ENCODE measurements at places on chromosomes 6 and 20.

GRCh38 chr6:85298553-85298952 is 151.3 kb upstream of the NT5E start:
- no peak for DNase-seq

DNA sequence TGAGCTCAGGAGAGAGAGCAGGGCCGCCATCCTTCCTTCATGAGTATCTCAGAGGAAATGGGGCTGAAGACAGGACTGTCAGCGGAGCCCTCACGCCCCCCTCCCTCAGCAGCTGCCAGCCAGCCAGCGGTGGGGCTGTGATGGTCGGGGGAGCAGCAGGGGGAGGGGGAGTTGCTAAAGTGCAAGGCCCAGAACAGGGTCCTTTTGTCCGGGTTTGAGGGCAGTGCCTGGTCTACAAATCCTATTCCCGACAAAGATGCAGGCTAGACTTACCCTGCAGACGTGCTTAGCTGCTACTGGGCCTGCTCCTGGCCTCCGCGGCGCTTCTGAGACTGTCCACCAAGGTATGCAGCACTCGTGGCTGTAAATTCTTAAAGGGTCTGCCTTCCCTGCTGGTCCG is 593.4 kb upstream of the CDH4 start:
- no peak for DNase-seq

DNA sequence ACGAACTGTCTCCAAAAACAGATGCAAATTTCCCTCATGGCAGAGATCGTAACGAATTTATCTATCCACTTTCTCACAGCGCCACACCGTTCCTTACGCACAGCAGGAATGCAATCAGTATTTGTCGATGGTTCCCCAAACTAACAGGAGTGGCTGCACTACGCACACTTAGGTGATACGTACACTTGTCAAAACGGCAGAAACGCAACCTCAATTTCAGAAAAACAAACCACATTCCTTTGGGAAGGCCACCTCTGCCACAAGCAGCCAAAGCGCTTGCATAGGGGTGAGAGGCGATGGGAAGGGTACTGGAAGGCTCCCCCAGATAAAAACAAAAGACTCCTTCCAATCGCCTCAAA is 638 bp downstream of the MDN1 start:
- peak; percentile 31 for DNase-seq

DNA sequence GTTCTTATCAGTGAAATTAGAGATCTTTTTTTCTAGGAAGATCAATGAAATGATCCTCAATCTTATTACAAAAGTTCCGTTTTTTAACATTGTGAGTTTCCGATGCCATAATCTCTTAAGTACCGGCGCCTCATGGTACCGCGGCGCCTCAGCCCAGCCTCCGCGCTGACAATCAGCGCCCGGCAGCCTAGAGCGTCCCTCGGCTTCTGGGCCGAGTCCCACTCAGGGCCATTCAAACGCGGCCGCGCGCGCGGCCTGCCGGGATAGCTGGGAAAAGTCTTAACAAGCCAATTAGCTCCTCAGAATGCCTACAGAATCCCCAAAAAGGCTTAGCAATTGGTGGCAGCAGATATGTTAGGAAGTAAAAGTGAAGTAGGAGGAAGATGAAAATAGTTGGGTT is 204.8 kb downstream of the ADGB start:
- no peak for DNase-seq

DNA sequence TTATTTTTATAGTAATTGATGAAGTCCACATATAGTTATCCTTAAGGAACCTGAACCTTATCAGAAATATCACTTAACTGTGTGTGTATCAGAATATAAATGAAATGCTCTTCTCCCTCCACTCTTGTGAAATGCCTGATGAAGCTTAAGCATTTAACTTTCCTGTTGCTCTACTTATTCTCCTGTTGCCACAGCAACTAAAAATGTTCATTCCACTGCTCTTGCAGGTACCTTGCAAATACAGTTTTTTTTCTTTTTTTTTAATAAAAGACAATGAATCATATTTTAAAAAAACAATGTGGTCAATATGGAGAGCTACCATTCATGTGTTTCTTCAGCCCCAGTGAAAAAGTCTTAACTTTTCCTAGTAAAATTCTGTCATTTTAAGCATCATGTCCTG is 210.3 kb downstream of the RFPL4B start:
- no peak for DNase-seq

DNA sequence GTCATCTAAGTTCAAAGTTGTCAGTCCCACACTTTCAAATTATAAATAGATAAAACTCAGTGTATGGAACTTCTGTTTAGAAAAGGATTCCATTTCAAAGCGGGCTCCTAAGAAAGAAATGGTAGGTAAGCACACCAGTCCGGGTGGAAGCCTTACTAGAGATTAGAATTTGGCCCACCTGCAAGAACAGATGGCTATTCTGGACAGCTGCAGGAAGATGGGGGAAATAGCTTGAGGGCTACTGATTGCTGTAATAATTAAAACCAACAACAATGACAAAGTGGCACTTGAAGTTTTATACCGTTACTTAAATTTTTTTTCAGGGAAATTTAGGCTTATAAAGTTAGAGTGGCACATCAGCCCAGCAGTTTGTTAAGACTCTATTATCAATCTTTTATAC is 83.3 kb downstream of the HIVEP2 start:
- DNase-seq, result no peak

DNA sequence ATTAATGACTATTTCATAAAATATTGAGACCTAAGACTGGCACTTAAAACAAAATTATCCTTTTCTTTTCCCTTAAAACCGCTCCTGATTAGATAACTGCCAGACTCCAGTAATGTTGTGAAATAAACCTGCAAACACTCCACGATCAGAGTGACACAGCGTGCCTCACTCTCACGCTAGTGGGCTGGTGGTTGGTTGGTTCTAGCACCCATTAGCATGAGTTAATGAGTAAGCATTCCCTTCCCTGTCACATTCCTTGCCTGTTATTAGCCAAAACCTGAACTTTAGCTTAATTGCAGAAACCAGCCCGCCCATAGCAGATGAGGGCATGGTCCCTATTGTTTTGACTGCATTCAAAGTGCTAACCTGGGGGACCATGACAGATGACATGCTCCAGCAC is 193.4 kb downstream of the CD83 start:
- DNase-seq, result peak; percentile 15

DNA sequence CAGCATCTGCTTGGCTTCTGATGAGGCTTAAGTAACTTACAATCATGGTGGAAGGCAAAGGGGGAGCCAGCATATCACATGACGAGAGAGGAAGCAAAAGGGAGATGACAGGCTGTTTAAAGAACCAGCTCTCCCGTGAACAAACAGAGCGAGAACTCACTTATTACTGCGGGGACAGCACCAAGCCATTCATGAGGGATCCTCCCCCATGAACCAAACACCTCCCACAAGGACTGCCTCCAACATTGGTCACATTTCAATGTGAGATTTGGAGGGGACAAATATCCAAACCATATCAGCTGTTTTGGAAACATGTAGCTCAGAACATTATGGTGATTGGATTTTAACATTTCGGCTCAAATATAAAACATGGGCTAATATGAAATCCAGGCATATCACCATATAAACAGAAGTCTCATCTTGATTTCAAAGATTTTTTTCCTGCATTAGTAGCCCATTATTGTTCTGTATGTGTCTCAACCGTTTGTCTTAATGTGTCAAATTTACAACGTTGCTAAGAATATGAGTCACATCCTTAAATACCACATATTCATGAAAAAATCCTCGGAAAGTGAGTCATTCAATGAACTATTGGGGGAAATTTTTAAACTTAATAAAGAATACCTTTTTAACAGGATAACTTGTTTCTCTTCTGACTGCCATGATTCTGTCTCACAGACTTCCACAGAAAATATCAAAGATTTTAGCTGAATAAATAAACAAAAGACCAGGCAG is 894.3 kb downstream of the TFAP2A start:
- no peak for DNase-seq

GRCh38 chr6:100118301-100118700 is 124.3 kb upstream of the MCHR2 start:
- no peak for DNase-seq

GRCh38 chr20:1302685-1303541 is 26.0 kb downstream of the SDCBP2 start:
- DNase-seq, result no peak

DNA sequence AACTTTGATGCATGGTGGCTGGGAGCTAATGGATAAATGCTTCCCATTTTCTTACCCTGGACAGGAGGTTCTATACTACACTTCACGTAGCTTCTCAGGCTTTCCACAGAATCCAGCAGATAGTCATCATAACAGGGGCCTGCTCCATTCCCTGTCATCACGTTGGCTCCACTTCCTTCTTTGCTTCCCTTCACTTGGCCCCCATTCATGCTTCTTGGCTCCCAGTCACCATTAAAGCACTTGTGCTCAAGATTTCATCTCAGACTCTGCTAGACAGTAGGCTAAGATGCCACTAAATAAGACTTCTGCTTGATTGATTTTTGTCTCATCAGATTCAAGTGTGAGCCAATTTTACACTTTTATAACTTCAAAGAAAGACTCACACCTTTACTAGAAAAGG is 134.5 kb upstream of the ENPP5 start:
- DNase-seq, result no peak

- DNase-seq, result no peak
Measured at GRCh38 chr6:157773248-157773773, 49.7 kb upstream of the SNX9 start.

DNA sequence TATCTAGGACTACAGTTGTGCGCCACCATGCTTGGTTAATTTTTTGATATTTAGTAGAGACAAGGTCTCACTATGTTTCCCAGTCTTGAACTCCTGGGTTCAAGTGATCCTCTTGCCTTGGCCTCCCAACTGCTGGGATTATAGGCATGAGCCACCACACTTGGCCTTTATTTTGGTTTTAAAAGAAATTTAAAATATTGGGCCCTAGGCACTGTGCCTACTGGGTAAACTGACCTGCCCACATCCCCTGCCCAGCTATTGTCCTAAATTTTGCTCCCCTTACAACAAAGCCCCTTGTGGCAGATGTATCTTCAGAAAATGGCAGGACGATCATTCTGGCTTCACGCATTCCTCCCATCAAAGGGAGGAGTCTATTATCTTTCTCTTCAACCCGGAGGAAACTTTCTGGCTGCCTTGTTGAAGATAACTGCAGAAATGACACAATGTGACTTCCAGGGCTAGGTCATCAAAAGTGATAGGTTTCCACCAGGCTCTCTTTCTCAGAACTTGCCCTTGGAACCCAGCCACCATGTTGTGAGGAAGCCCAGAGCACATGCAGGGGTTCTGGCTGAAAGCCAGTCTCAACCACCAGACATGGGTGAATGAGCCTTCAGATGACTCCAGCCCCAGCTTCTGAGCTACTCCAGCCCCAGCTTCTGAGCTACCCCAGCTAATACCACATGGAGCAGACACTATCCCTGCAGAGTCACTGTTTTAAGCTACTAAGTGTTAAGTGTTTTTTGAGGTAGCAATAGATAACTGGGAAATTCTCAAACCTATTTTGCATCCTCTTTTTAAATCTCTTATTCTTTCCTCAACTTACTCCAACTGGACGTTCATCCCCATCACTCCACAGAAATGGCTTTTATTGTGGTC is 4.6 kb upstream of the GUCA1B start:
- DNase-seq, result no peak
